Left lobe of liver (tissue), 2 donors: ENCODE measurements at places on chromosomes 7 and 10.

DNA sequence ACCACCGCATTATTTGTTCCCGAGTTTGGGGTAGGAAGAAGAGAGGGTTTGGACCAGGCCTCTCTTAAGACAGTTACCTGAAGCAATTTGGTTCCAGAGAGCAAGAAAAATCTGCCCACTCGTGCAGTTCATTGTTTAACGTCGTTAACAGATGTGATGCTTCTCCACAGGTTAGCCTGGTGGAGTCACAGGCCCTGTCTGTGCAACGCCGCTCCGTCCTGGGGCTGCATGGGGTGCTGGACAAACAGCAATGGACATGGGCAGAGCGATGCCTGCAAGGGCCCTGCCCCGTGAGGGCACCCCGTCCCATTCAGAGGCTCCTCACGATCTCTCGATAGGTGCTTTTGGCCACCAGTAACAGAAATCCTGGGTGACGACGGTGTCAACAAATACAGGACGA is 9.7 kb downstream of the FOXL3 start:
- DNase-seq = no peak

DNA sequence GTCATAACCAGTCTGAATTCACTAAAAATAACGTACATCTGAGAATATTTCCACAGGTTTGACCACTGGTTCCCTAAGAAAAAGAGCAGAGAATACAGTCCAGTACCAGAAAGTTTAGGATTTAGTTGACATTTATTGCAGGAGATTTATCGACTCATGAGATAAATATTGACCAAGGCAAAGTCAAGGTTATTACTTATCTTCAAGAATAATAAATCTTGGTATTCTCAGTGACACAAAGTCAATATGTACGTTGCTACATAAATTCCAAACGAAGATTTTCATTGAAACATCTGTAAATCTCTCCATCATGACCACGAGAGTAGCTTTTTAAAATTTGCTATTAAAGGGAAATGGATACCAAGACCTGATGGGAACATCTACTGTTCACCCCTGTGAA is 39.4 kb upstream of the GRB10 start:
- DNase-seq = no peak

- DNase-seq = no peak
Observed at GRCh38 chr7:29937132-29937531, 52.5 kb downstream of the SCRN1 start.

DNA sequence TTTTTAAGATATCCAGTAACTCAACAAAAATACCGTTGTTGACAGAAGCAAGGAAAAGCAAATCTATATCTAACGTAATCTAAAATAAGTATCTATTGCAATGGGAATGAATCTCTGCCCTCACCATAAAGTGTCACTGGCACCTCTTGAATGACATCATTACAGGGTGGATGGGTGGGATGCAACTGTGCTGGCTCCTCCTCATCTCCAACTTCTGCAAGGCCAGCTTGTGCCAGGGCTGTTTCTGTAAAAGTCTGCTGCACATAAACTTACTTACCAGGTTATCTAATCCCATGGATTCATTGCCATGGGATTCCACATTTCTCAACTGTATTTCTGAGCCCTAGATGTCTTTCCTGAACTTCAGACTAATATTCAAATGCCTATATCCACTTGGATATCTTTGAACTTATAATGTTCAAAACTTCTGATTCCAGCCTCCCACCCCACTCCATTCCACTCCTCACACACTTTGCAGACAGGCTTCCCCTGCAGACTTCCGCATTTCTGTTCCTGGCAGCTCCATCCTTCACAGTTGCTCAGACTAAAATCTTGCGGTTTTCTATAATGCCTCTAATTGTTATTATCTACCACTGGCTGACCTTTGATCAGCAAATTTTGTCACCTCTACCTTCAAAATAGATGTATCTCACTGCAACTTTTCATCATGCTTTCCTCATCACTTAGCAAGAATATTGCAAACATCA is 10.7 kb downstream of the FGL2 start:
- DNase-seq = no peak

GRCh38 chr10:12681252-12681651 is 320.3 kb downstream of the CCDC3 start:
- no peak for DNase-seq

GRCh38 chr7:8507566-8507965 is 74.2 kb downstream of the NXPH1 start:
- DNase-seq = no peak

DNA sequence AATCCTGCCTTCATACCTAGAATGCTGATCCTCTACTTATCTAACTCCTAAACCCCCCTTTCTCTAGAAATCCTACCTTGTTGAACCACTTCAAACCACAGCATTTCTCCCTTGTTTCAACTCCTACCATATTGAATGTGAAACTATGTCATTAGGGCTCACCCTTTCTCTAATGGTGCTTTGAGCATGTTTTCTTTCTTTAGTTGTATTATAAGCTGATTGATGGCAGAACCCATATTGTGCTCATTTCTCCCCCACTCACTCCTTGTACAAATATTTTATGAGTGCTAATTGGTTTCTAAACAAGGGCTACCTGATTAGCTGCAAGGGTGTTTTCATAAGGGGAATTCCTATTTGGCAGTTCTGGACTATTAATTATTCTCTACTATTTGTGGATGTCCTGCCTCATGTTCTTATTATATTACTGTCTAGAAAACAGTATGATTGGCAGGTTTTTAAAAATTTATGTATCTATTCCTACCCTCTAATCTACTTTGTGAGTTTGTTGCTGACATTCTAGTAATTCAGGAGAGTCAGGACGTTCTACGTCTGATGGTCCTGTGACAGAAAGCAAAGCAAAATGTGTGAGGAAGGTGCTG is 765.8 kb downstream of the KCNMA1 start:
- no peak for DNase-seq

GRCh38 chr7:27153526-27153925 is 1.1 kb upstream of the HOXA3 start:
- DNase-seq = no peak

- no peak for DNase-seq
Observed at GRCh38 chr7:56219017-56219416, 102.8 kb upstream of the NUPR2 start.

- DNase-seq = no peak
Observed at GRCh38 chr7:150871601-150872000, 19.3 kb downstream of the AOC1 start.

- DNase-seq = no peak
Observed at GRCh38 chr7:71615017-71615416, 483.1 kb downstream of the GALNT17 start.

DNA sequence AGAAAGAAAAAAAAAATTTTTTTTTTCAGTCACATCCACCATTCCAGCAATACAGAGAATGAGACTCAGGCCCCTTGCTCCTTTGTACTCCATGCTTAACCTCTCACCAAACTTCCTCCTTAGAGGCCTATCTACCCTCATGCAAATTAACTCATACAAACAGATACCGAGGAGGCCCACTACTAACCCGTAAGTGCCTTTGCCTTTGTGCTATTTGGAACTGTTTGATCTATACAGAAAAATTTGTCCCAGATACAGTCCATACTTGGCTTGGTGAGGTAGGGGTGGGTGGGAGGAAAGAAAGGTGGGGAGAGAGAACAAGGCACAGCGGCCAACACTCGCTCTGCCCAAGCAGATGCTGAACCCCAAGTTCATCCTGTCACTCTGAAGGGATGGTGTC is 87.8 kb upstream of the DUSP5 start:
- no peak for DNase-seq

- peak; percentile 79 for DNase-seq
Observed at GRCh38 chr7:69078997-69079769, 519.1 kb upstream of the AUTS2 start.
